Stimulated activated CD8-positive, alpha-beta memory T cell treated with anti-CD3 and anti-CD28 coated beads, Interleukin-15, amount 100 ng/mL, for 1 hour (primary cell): ENCODE measurements at places on chromosomes 13 and 19.

DNA sequence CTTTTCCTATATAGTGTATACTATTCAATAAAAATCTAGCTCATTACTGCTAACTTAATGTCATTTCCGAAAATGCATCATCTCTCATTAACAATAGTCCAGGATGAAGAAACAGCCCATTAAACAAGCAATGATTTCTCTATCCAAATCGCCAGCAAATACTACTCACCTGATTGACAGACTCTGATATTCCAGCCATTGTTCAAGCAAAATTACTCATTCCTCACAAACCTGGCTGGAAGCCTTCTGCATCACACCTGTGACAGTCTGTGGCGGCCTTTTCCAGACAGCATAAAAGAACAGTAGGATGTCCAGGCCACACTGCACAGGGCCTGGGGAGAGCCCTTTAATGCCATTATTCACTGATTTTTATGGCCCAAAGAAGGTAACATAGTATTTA is 115.9 kb downstream of the ABCC4 start:
- DNase-seq: no peak

DNA sequence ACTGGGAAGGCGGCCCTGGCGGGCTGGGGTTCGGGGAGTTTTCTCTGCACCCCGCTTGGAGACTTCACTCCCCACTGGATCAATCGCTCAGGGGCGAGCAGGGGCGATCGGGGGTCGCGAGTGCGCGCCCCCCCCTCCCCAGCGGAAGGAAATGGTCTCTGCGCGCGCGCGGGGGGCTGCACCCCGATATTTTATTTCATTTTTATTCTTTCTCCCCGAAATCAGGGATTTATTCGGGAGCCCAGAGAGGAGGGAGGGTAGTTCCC is 421 bp downstream of the ARID3A start:
- DNase-seq: no peak

- no peak for DNase-seq
Measured at GRCh38 chr19:42303876-42304275, 1.5 kb upstream of the PAFAH1B3 start.

GRCh38 chr13:76703621-76704288 is 182.4 kb downstream of the KCTD12 start:
- no peak for DNase-seq

DNA sequence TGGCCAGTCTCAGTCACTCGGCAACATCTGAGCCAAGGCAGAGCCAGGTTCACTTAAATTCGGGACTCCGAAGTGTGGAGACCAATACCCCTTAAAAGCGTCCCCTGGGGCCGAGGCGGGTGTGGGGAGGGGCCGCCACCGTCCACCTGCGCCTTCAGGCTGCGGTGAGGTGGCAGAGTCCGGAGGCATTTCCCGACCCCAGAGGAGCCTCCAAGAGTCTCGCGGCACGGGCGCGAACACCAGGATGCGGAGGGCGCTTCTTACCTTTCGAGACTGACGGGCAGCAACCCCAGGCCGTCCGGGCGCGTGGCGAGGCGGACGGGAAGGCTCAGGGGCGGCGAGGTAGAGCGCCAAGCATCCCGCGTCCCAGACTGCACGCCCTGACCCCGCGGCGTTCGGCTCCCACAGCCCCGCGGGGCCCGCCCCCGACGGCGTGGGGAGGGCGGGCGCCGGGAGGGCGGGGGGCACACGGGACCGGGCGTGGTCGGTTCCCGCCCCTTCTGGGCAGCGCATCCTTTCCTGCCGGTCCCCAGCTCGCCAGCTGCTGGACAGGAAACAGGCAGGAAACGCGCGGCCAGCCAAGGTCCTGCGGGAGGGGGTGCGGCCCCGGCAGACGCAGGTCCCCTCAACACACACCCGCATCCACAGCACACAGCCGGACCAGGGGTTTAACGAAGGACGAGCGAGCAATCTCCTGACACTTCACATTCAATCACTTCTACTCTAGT is at the start of gene THSD1:
Gene THSD1 (minus strand): TSS at position 406 of the 728 bp plus-strand sequence. CDS start 3,572 bp downstream, outside the sequence.
- DNase-seq: no peak
